ENCODE measurements at places on chromosomes 3 and 15. TPM values are rescaled to one million over a fixed set of nuclear protein-coding genes. Genes with fewer than 3 reads are reported as not detected.

The PLCB2 gene
- 22.7 TPM for total RNA-seq

The LZTFL1 gene
- 31.1 TPM for total RNA-seq

The HTR3E gene
- total RNA-seq = not detected

The SPINK8 gene
- not detected for total RNA-seq

The SNURF gene
- total RNA-seq = 215 TPM

The UBA7 gene
- total RNA-seq = 20.4 TPM

The GRAMD1C gene
- total RNA-seq = 18.0 TPM

The PYGO1 gene
- 9.9 TPM for total RNA-seq

The FEZF2 gene
- 19.0 TPM for total RNA-seq

The PLCH1 gene
- total RNA-seq = 14.0 TPM

The SMCO1 gene
- total RNA-seq = not detected

The THUMPD3 gene
- total RNA-seq = 36.2 TPM

The MUC20 gene
- total RNA-seq = 31.7 TPM

The DCBLD2 gene
- total RNA-seq = 20.5 TPM

The CASR gene
- total RNA-seq = 0.13 TPM

The C2CD4B gene
- 3.0 TPM for total RNA-seq

The TBC1D5 gene
- 82.0 TPM for total RNA-seq

The IL17RE gene
- 2.2 TPM for total RNA-seq

The MANF gene
- total RNA-seq = 33.4 TPM

The DNAH12 gene
- total RNA-seq = 0.85 TPM

The LIPH gene
- 0.35 TPM for total RNA-seq

The ACTL6A gene
- 18.1 TPM for total RNA-seq

The OCA2 gene
- total RNA-seq = 7.7 TPM

The SRGAP3 gene
- 98.3 TPM for total RNA-seq

The ZNF621 gene
- total RNA-seq = 30.3 TPM

The ARHGEF26 gene
- total RNA-seq = 21.5 TPM

The ARPP21 gene
- total RNA-seq = 276 TPM

The TRPM1 gene
- total RNA-seq = not detected

The PSMD2 gene
- total RNA-seq = 172 TPM

The TMEM108 gene
- total RNA-seq = 46.7 TPM

The GPR156 gene
- total RNA-seq = 1.2 TPM

The UACA gene
- 10.1 TPM for total RNA-seq

The FSIP1 gene
- total RNA-seq = 9.0 TPM

All from dorsolateral prefrontal cortex (tissue), 122 donors.